AG20443 (cell line): ENCODE measurements at places on chromosomes 2 and 18.

- no peak for DNase-seq
Observed at GRCh38 chr18:13378150-13378549, 159.6 kb downstream of the LDLRAD4 start.

DNA sequence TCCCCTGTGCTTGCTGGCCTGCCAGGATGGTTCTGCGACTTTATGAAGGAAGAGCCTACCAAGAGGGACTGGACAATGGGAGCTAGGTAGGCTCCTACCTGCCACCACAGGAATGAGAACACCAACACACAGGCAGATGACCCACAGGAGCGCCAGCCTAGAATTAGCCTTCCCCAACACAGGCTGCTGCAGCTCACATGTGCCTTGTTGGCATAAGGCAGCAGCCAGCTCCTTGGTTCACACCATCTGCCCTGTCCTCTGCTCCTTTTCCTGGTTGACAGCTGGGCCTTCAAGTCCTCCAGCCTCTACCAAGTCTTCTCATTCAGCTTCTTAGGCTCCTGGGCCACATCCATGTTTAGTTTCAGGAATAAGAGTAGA lies 705.4 kb upstream of the RAB6C start:
- DNase-seq: no peak

GRCh38 chr18:57980573-57981307 lies 63.3 kb upstream of the NEDD4L start:
- DNase-seq: no peak

GRCh38 chr2:1748176-1748740 lies 3.9 kb upstream of the PXDN start:
- no peak for DNase-seq
